Upper lobe of right lung (tissue), 1 donor: ENCODE measurements at places on chromosomes 2 and 18.
A peak's percentile ranks its signal among the peaks of the same experiment; 100 is the strongest.

GRCh38 chr2:38685116-38685735, 19.3 kb downstream of the GALM start:
- no peak for DNase-seq

- peak; percentile 72 for DNase-seq
These were observed 333.3 kb upstream of the ACVR2A start for GRCh38 chr2:147511491-147511948.

DNA sequence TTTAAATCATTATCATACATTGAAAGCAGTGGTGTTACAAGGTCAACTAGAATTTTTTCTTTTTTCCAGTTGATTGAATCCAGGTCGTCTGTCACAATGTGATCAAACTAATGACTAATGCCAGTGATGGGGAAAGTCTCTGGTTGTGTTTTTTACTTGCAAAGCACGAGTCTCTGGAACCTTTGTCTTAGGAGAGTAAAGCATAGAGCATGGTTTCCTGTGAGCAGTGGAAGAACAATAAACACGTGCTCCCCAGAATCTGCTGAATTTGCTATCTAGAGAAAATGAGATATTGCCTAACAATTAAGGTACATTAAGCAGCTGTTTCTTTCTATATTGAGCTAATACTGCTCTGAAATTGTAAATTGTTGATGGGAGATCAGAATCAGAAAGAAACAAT, 1332.4 kb upstream of the TMEFF2 start:
- no peak for DNase-seq

DNA sequence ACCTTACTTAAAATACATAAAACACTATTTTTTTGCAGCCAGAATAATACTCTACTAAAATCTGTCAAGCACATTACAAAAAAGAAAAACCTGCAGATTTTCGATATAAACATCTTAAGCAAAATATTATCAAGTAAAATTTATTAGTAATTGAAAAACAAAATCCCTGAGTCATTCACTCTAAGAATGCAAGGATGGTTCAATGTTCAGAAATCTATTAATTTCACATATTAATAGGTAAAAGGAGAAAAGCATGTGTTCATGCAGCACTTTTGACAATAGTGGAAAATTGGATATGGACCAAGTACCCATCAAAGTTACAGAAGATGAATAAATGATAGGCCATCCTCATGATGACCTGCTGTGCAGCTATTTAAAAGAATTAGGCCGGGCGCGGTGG, 66.2 kb upstream of the OTOS start:
- DNase-seq = peak; percentile 4

DNA sequence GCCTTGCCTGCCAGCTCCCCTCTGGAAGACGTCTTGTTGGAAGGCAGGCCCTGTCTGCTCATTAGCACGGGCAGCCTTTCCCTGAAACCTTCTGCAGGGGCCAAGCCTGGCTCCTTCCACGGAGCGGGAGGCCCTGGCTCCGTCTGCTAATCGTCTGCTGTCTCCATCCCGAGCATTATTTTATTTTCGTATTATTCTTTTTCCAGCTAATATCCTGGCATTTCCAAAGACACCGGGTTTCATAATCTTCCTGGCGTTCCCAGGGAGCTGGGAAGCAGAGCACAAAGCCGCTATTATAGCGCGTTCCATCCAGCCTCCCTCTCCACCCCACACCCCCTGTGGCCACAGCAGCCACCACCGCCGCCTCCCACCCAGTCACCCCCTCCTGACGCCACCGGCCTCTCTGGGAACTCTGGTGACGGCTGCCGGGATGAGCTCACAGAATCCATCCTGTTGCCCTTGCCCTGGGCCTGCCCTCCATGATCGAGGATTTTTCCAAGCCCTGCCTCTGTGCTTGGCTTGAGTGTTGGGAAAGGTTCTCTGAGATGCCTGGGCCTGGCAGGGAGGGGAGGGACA, 125.5 kb downstream of the DYSF start:
- DNase-seq = no peak

DNA sequence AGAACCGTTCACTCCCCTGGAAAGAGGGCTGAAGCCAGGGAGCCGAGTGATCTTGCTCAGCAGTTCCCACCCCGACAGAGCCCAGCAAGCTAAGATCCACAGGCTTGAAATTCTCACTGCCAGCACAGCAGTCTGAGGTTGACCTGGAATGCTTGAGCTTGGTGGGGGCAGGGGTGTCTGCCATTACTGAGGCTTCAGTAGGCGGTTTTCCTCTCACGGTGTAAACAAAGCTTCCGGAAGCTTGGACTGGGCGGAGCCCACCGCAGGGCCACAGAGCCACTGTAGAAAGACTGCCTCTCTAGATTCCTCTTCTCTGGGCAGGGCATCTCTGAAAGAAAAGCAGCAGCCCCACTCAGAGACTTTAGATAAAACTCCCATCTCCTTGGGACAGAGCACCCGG, 180.8 kb downstream of the WDR7 start:
- DNase-seq = no peak

DNA sequence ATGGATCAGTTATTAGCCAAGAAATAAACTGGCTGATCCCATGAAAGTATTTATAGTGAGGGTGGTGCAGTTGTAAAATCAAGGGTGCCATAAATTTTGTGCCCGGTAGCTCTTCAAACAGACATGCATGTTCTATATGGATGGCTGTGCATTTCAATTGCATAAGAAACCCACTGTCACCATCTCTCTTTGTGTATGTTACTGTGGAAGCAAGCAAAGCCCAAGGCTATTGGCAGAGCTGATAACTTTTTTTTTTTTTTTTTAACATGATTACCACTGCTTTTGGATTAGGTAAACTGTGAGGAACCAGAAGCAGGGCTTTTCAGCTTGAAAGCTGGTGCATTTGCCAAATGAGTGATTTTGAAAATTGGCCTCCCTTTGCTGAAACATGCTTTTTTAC, 332.6 kb downstream of the SOX11 start:
- DNase-seq = no peak

GRCh38 chr2:96907115-96908041, 37.5 kb upstream of the SEMA4C start:
- no peak for DNase-seq

DNA sequence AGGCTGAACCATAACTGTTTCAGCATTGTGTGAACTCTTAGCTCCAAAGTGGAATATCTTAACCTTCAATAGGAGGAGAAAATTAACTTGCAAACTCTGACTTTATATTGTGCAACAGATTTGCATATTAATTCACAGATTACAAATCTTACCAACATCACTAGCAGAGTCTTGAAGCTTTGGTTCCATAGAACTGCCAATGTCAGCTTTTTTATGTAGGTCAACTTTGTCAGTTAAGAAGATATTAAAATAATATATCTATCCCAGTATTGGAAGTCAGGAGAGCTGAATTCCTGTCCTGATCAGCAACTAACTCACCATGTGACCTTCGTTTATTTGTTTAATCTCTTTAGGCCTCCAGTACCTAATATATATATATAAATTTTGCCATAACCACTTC, 121.8 kb downstream of the EPHA4 start:
- DNase-seq = no peak

DNA sequence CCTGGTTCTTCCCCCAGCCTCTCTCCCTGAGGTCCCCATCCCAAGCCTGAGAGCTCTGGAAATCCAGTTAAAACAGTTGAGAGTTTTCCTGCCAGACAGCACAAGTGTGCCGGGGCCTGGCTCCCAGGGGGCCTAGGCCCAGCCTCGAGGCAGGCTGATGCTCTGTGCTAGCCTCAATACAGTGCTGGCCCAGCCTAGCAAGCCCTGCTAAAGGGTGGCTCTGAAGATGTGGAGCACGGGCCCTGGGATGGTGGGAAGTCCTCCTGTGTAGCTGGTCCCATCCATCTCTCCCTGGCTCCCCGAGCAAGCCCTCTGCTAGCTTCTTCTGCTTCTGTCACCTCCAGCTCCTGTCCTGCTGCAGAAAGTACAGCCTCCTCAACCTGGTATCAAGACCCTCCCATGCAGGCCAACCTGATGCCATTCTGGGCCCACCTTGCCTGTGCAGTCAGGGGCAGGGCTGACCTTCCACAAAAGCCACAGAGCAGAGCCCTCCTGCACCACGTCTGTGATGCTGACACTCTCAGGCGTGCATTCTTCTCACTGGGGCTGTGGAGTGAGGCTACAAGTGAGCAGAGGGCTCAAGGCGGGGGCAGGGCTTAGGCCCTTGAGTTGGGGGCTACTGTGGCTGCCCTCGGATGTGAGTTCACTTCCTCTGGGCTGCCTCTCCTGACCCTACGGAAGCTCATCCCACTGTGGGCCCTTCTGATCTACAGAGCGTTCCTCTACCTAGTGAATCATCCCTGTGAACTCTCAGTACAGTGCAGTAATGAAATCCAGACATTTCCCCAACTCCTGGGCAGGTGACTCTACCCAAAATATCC, 60.1 kb upstream of the LAPTM4A start:
- peak; percentile 44 for DNase-seq

DNA sequence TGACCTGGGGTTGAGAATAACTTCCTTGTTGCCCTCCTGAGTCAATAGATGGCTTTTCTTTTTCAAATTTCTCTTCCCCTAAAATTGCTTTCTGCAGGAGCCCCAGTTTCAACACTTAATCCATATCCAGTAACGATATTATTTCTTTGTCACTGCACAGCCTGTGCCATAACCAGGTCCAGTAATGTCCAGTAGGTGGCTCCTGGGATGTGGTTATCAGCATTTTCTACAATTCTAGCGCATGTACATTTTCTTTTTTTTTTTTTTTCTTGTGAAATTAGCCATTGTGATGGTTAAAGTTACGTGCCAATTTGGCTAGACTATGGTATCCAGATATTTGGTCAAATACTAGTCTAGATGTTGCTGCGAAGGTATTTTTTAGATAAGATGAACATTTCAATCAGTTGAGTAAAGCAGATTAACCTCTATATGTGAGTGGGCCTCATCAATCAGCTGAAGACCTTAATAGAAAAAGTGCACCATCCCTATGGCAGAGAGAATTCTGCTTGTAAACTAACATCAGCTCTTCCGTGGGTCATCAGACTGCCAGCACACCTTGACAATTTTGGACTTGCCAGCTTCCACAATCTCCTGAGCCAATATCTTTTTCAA, 72.9 kb upstream of the SCG2 start:
- no peak for DNase-seq

DNA sequence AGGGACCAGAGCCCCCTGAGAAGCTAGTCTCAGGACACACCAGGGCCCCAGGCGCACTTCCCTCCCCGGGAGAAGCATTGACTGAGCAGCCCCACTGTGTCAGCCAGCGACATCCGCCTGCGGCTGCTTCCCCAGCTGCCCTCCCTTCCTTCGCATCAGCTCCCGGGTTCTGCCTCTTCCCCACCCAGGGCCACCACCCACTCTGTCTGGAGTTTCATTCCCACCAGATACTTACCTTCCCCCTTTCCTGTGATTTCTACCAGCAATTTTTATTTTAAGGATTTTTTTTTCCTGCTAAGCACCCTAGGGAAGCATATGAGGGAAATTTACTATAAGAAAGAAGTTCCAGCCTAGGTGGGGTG, 99.2 kb downstream of the SMAD7 start:
- DNase-seq = peak; percentile 78

DNA sequence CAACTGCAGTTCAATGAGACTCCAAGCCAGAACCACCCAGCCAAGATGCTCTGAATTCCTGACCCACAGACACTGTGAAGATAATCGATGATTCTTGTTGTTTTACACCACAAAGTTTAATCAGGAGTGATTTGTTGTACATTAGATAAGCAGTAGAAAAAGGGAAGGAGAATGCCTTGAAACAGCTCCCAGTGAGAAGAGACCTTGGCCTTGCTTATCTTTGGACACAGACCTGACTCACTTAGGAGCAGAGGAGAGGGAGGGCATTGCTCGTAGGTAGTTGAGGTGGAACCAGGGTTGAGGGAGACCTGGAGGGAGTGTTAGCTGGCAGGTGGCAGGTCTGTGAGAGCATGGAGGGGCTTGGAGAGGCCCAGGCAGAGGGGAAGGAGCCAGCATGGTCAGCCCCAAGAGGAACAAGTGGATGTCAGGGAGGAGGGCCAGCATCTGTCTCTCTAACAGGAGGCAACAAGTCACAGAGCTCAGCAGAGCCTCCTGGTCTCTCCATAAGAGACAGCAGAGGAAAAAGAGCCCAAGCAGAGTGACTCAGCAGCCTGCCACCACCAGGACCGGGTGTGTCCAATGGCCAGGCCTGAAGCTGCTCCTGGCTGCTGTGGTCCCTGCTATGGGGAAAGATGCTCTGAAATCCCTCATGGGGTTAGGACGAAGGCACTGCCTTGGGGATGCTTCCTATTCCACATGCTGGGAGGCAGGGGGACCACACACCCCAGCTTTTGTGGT, 161.6 kb upstream of the CAPN13 start:
- no peak for DNase-seq

DNA sequence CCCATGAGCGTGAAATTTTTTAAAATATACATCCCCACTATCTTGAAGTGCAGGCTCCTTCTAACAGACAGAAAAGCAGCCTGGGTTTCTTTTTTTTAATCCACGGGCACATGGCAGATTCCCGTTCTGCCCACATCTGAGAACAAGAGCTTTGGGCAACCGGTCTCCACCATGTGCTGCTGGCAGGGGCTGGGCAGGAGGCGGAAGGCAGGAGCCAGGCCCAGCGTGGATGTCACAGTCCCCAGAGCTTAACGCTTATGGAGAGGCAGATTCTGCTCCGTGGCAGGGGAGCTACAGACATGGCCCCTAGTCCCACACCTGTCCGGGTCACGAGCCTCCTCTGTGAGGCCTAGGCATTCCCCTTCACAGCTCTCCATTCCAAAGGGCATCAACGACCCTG, 503.0 kb upstream of the MYT1L start:
- no peak for DNase-seq

GRCh38 chr18:6255886-6256285, 158.8 kb downstream of the L3MBTL4 start:
- no peak for DNase-seq

- no peak for DNase-seq
These were observed 793.3 kb downstream of the TDRD15 start for GRCh38 chr2:21916934-21917522.

- no peak for DNase-seq
These were observed 52.4 kb downstream of the OSBPL6 start for GRCh38 chr2:178246696-178247095.

- DNase-seq = no peak
These were observed 37.9 kb upstream of the GBX2 start for GRCh38 chr2:236205867-236206645.

- DNase-seq = no peak
These were observed 81.9 kb downstream of the MOGAT1 start for GRCh38 chr2:222753251-222753824.
